ENCODE measurements at places on chromosomes 11 and 22.

GRCh38 chr11:20156280-20156875 is 3.9 kb downstream of the DBX1 start:
- DNase-seq, result no peak

- DNase-seq, result no peak
Measured at GRCh38 chr11:117535201-117535849, 207.7 kb downstream of the CEP164 start.

DNA sequence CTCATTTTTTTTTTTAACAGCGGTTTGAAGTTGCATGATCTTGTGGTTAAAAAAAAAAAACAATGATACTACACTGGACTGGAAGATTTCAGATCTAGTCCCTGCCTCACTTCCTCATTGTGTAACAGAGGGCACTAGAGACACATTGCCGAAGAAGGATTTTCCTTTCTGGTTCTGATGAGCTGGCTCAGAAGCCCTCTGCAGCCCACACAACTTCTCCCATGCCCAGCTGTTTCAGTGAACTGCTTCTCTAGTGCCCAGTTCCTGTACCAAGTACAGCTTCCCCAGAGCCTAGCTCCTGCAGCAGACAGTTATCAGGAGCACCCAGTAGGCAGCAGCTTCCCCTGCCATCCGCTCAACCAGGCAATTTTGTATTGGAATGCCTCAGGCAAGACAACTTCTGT is 29.5 kb upstream of the ANO5 start:
- no peak for DNase-seq

- no peak for DNase-seq
Measured at GRCh38 chr11:29124470-29124869, 892.4 kb downstream of the KCNA4 start.

- DNase-seq, result peak; percentile 30
Measured at GRCh38 chr11:66970807-66971442, 4.2 kb upstream of the C11orf86 start.

GRCh38 chr22:27952779-27953178 is 33.7 kb upstream of the PITPNB start:
- no peak for DNase-seq

DNA sequence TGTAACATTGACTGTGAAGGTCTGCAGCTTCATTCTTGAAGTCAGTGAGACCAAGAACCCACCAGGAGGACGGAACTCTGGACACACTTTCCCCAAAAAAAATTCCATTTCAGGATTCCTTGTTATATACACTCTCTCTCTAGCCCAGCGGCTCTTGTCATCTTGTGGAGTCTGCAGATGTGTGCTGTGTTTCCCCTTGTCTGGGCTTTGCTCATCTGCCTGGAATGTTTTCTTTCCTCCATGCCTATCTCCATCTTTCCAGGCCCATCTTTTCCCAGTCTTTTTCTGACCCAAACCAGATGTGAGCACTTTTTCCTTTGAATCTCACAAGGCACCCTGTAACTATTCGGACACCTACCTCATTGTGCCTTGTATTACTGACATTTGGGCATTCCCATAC is 5.1 kb upstream of the DRG1 start:
- no peak for DNase-seq

DNA sequence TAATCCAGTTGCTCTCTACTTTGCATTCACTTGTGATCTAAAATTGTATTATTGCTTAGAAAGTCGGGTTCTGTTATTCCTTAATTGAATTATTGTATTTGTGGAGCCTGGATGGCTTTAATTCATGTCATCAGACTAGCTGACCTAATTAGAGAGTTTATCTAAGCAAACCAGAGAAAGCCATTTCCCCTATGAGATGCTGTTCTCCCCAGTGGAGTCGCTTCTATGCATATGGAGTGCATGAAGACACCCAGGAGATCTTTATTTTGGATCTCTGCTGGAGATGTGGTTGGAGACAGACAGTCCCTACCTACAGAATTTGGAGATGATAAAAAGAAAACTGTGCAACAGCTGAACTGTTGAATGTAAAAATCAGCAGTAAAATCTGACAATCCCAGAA is 45.2 kb upstream of the MYO18B start:
- DNase-seq, result no peak

DNA sequence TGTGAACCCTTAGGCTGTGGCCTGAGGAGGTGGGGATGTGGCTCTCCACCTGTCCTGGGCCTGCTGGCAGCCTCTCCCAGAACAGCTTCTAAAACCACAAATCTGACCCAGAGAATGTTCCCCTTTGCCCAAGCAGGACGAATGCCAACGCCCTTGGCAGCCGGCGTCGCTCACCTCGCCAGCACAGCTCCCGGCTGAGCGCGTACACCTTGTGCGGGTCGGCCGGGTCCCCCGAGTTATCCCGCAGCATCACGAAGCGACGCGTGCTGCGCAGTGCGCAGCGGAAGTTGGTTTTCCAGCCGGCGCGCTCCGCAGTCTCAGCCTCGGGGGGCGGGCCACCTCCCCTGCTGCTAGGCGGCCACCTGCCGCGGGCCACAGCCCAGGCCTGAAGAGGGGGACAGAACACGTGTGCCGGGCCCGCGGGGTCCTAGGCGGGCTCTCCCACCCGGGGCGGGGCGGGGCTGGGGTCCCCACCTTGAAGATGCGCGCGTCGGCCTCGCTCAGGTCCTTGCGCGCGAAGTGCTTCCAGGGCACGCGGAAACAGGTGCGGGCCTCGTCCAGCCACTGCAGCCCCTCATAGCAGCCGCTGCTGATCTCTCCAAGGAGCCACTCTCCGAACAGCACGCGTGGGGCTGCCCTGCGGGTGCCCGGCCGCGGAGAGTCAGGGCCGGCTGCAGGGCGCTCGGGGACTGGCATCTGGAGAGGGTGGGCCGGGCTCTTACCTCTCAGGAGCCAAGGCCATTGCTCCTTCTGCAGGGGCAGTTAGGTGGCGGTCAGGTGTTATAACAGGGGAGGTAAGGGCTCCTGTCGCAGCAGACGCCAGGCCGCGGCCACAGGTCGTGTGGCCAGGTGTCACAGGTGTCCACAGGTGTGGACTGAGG is 887 bp downstream of the IRF7 start:
- DNase-seq, result no peak

GRCh38 chr11:27277843-27278242 is 85.2 kb downstream of the CCDC34 start:
- DNase-seq, result no peak

GRCh38 chr11:61472868-61473267 is 35.7 kb upstream of the LRRC10B start:
- DNase-seq, result no peak

Data from stimulated activated CD4-positive, alpha-beta T cell treated with anti-CD3 and anti-CD28 coated beads, Interleukin-12 subunit alpha, Interleukin-12 subunit beta, amount 100 ng/mL, for 48 hours (primary cell).